ENCODE measurements at places on chromosomes 5 and 9.

DNA sequence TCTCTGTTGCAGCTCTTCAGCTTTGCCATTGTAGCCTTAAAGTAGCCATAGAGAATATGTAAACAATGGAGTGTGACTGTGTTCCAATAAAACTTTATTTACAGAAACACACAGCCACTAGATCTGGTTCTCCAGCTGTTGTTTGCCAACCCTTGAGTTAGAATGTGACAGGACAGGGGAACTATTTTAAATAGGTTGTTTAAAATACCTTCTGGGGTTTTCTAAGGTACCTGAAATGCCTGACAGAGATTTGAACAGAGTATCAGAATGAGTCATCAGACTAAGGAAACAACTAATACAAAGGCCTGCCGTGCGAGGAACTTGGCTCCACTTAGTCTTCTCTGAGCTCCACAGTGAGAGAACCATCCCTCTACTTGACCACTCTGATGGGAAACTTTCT is 85.4 kb downstream of the HSD17B4 start:
- no peak overlapping the region for H3K27ac ChIP-seq
- H3K27me3 ChIP-seq = no peaks in the 10 kb centered on the region
- no peaks in the 10 kb centered on the region for H3K36me3 ChIP-seq
- DNase-seq = no peak

GRCh38 chr5:117759849-117760499 is 1185.4 kb upstream of the SEMA6A start:
- no peak overlapping the region for H3K27ac ChIP-seq
- no peaks in the 10 kb centered on the region for H3K36me3 ChIP-seq
- H3K27me3 ChIP-seq = no peaks in the 10 kb centered on the region

DNA sequence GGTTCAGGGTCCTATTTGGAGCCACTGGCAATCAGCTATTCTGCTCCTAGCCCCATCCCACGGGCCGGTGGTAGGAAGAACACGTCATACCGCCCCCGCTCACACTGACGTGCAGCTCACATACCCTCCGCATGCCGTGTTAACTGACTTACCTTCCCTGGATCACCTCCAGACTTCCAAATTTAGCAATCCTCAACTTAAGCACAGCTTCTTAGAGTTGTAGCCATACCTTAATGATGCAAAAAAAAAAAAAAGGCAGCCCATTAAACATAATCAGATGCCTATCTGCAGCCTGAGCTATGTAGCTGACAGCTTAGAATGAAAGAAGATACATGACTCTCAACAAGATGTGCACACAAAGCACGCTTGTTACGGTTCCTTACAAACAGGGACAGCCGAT is 93.0 kb downstream of the IRX2 start:
- H3K4me3 ChIP-seq = no peak overlapping the region
- no peaks in the 10 kb centered on the region for H3K36me3 ChIP-seq
- H3K27ac ChIP-seq = no peak overlapping the region

GRCh38 chr9:68941780-68942459 is 72.0 kb downstream of the PRKACG start:
- DNase-seq = no peak
- no peaks in the 10 kb centered on the region for H3K36me3 ChIP-seq
- H3K4me1 ChIP-seq = no peaks in the 10 kb centered on the region
- no peak overlapping the region for H3K27ac ChIP-seq
- no peaks in the 10 kb centered on the region for H3K27me3 ChIP-seq

GRCh38 chr9:130556396-130557076 is 22.8 kb upstream of the FUBP3 start:
- no peak for DNase-seq
- H3K4me3 ChIP-seq = no peak overlapping the region
- no peak overlapping the region for H3K27ac ChIP-seq
- no peaks in the 10 kb centered on the region for H3K36me3 ChIP-seq
- H3K4me1 ChIP-seq = no peaks in the 10 kb centered on the region

DNA sequence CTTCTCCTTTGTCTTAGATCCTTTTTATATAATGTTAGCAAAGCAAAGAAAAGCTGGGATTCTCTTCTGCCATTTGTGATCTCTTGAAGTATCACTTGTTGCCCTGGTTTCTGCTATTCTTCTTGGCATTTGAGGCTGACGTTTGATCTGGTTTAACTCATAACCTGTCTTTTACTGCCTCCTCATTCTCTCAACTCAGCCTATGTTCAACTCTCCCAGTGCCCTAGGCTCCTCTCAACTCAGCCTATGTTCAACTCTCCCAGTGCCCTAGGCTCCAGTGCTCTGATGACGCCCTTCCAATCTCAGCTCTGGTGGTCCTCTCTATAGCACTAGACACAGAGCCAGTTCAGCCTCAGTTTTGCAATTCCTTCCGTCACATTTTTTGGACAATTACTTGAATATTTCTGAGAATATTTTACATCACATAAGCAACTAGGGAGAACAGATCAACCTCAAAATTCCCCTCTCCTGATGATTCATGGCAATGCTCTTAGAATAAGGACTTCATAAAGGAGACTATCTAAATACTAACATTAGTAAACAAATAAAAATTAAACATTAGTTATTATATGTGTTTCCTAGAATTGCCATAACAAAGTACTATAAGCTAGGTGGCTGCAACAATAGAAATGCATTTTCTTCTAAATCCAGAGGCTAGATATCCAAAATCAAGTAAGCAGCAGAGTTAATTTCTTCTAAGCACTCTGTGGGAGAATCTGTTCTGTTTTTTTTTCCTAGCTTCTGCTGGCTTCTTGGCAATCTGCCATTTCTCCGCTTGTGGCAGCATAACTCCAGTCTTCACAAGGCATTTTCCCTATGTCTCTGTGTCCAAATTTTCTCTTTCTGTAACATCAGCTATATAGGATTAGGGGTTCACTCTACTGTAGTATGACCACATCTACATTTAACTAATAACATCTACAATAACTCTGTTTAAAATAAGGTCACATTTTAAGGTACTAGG is 662.1 kb upstream of the FTMT start:
- DNase-seq = no peak
- no peaks in the 10 kb centered on the region for H3K36me3 ChIP-seq
- H3K27me3 ChIP-seq = no peaks in the 10 kb centered on the region
- H3K27ac ChIP-seq = no peak overlapping the region
- H3K4me1 ChIP-seq = no peaks in the 10 kb centered on the region
- no peak overlapping the region for H3K4me3 ChIP-seq

GRCh38 chr9:114484854-114485443 is 20.3 kb downstream of the WHRN start:
- no peaks in the 10 kb centered on the region for H3K27me3 ChIP-seq
- H3K36me3 ChIP-seq = no peaks in the 10 kb centered on the region
- no peaks in the 10 kb centered on the region for H3K4me1 ChIP-seq
- no peak for DNase-seq
- no peak overlapping the region for H3K4me3 ChIP-seq

DNA sequence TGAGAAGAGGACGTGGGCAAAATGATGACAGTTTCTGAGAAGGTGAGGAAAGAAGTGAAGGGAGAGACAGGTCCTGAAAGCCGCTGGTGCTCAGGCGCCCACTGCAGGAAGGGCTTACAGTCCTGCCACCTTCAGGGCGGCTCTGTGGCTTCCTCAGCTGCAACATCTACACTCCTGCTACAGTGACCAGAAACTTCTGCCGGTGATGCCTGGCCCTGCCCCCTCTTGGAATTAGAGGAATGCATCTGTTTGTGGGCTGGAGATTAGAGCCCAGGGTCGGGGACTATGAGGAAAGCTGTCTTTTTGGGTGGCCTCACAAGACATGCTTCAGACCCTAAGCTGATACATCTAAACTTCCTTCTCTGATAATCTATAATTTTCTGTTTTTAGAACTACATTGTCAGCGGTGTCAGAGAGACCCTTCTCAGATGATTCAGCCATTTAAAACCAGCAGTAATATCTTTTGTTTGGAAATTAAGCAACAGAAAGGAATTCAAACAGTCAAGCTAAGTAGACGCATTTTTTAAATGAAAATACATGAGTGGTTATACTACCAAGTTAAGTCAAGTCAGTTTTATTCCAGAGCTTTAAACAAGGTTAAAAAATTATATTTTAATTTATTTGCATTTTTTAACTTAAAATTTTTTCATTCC is 30.4 kb downstream of the PRDM6 start:
- H3K27ac ChIP-seq = no peak overlapping the region
- no peaks in the 10 kb centered on the region for H3K4me1 ChIP-seq
- H3K4me3 ChIP-seq = no peak overlapping the region
- no peak for DNase-seq
- H3K36me3 ChIP-seq = no peaks in the 10 kb centered on the region
- no peaks in the 10 kb centered on the region for H3K27me3 ChIP-seq

DNA sequence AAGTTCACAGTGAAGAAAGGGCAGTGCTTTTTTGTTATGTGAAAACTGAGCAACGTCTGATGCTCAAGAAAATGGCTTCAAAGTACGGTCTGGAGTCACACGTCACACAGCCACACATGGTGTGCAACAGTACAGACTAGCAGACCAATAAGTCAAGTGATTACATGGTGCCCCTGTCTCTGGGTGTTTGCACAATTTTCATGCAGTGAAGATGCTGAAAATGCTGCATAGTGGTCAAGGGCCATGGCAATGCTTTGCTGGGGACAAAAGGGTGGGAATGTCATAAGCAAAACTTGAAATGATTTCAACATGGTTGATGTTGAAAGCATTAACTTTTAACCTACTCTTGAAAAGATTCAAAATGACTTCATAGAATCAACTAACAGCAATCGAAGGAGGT is 231.2 kb downstream of the EBF1 start:
- H3K27me3 ChIP-seq = no peaks in the 10 kb centered on the region
- H3K4me1 ChIP-seq = no peaks in the 10 kb centered on the region
- H3K4me3 ChIP-seq = no peak overlapping the region
- H3K27ac ChIP-seq = no peak overlapping the region
- no peak for DNase-seq
- H3K36me3 ChIP-seq = no peaks in the 10 kb centered on the region

- peaks cover 37% of the 10 kb centered on the region for H3K27me3 ChIP-seq
- peak overlapping the region; percentile 22 for H3K4me3 ChIP-seq
- H3K27ac ChIP-seq = no peak overlapping the region
- no peaks in the 10 kb centered on the region for H3K4me1 ChIP-seq
- DNase-seq = no peak
- H3K36me3 ChIP-seq = no peaks in the 10 kb centered on the region
Observed at GRCh38 chr5:123088031-123088805, 823 bp upstream of the PRDM6 start.

DNA sequence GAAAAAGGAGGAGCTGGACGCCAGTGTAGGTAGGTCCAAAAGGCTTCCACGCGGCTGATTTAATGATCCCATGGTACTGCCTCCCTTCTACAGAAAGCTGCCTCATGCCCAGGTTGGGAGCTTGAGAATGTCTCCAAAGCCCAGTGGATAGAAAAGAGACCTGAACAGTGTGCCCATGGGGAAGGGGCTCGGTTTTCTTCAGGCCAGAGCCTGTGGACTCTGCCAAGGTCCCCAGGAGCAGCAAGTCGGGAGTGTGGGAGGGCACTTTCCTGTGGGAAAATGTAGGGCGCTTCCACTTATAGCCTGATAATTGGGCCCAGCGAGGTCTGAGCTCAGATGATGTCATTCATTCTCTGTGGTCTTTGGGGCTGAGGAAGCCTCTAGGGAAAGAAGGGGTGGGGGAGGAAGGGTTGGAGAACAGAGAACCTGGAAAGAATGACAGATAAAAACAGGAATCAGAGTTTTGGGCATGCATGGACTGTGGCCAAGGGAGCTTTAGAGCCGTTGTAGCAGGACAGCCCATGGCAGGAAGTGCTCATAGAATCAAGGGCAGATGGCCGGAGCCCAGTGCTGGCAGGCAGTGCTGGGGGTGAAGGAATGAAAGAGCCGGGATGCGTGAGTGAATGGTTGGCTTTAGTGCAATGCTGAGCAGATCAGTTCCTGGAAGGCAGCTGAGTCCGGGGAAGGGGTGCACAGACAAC is 42.5 kb upstream of the SH3PXD2B start:
- no peaks in the 10 kb centered on the region for H3K4me1 ChIP-seq
- no peaks in the 10 kb centered on the region for H3K36me3 ChIP-seq
- H3K4me3 ChIP-seq = no peak overlapping the region
- DNase-seq = peak; percentile 1
- H3K27me3 ChIP-seq = no peaks in the 10 kb centered on the region

- H3K4me1 ChIP-seq = no peaks in the 10 kb centered on the region
- no peak for DNase-seq
- no peaks in the 10 kb centered on the region for H3K27me3 ChIP-seq
- no peak overlapping the region for H3K27ac ChIP-seq
- H3K4me3 ChIP-seq = no peak overlapping the region
- no peaks in the 10 kb centered on the region for H3K36me3 ChIP-seq
Observed at GRCh38 chr9:114480746-114481435, 24.4 kb downstream of the WHRN start.

DNA sequence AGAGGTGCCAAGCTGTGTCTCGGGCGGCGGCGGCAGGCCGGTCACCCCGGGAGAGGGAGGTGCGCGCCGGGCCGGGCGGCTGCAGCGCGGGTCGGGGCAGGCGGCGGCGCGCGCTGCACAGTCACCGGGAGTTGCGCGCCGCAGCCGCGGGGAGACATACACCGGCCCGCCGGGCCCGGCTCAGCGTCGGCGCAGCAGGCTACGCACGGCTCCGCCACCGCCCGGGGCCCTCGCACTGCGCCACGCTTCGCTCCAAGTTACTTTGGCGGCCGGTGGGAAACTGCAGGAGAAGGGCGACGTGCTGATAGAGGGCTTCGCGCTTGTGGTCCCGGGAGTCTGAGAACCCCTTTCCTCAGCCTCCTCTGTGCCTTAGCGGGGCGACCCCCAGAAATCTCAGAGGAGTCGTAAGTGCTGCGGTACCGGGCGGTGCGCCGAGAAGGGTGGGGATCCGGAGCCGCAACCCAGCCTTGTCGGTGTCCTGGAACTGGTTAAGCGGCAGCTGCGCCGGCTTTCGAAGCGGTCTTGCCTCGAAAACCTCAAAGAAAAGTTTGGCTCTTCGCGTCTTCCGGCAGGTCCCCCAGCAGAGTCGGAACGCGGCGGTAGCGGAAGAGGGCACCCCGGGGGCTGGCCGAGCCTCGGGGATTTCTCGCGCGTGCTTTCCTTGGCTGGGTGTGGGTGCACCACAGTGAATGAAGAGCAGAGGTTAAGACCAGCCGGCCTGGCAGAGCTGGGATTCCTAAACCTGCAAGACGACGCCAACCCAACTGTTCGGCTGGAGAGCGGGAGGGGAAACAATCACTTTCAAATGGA is at the start of gene EFNA5:
Gene EFNA5, minus strand, starts transcription at position 6 of the 810 bp plus-strand sequence.
- peak within 1 kb of the TSS; percentile 71 for H3K27ac ChIP-seq
- H3K27me3 ChIP-seq = no peaks in the 10 kb centered on the region
- no peaks in the 10 kb centered on the region for H3K36me3 ChIP-seq
- H3K4me1 ChIP-seq = no peaks in the 10 kb centered on the region
- H3K4me3 ChIP-seq = peak within 1 kb of the TSS; percentile 46

- no peaks in the 10 kb centered on the region for H3K36me3 ChIP-seq
- H3K27me3 ChIP-seq = no peaks in the 10 kb centered on the region
- no peak overlapping the region for H3K27ac ChIP-seq
- DNase-seq = no peak
- no peaks in the 10 kb centered on the region for H3K4me1 ChIP-seq
Observed at GRCh38 chr5:67066815-67067214, 129.8 kb downstream of the CD180 start.

Data from prostate gland (tissue), 2 donors.